ENCODE measurements at places on chromosomes 2 and 18. TPM values are rescaled to one million over a fixed set of nuclear protein-coding genes. Genes with fewer than 3 reads are reported as not detected.

DNA sequence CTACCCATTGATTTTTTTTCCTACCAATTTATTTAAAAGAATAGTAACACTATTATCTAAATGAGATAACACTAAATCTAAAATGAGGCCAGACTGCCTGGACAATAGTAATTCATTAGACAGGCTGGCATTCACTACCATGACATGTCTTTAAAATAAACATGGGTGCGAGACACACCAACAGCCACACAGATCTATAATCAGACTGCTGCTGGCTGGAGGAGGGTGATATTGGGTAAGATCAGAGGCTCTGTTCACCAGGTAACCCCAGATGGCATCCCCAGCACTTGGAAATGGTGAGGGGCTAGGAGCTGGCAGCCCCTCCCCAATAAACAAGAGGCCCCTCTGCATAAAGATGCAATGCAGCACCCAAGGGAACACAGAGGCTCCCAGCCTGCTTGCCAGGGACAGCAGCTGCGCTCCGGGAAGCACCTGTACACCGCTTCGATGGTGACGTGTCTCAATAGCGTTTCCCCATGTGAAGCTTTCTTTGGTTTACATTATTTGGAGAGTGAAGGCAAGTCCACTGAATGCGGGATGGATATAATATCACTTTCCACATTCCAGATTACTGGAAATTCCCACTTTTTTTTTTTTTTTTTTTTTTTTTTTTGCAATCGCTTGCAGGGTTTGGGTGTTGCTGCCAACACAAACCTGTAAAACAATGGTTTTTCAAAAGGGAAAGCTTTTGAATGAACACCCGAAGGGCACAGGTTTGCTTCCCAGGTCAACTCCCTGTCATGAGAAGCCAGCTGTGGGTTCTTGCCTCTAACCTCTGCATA is 159.0 kb downstream of the ZNF516 start:
- DNase-seq: no peak

- no peak for DNase-seq
These were observed 12.3 kb downstream of the SCG2 start for GRCh38 chr2:223589901-223590300.

- DNase-seq: no peak
These were observed 8.0 kb downstream of the ZEB2 start for GRCh38 chr2:144511937-144512336.

GRCh38 chr2:216445501-216445900 is 33.2 kb downstream of the SMARCAL1 start:
- DNase-seq: no peak

- DNase-seq: no peak
These were observed 252.9 kb downstream of the CLIP4 start for GRCh38 chr2:29367986-29368658.

- DNase-seq: no peak
These were observed 182.8 kb upstream of the CRIM1 start for GRCh38 chr2:36172824-36173223.

GRCh38 chr2:138752197-138752956 is 27.8 kb downstream of the NXPH2 start:
- no peak for DNase-seq

DNA sequence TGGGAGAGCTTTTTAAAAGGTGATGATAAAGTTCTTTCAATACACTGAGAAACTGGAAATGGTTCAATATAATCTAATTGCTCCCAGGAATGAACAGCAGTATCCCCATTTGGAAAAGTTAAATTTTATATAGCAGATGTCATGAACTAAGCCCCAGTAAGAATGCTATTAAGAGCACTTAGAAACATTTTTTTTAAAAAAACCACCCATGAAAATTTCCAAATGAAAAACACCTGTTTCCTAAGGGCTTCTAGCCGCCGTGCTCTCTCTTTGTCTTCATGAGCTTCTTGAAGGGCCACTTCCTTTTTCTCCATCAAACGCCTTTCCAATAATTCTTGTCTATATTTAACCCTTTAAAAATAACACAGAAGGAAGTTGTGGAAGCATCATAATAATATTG is 77.0 kb downstream of the UPP2 start:
- DNase-seq: no peak

- DNase-seq: peak; percentile 77
These were observed 194.2 kb downstream of the INHBB start for GRCh38 chr2:120539937-120540718.

DNA sequence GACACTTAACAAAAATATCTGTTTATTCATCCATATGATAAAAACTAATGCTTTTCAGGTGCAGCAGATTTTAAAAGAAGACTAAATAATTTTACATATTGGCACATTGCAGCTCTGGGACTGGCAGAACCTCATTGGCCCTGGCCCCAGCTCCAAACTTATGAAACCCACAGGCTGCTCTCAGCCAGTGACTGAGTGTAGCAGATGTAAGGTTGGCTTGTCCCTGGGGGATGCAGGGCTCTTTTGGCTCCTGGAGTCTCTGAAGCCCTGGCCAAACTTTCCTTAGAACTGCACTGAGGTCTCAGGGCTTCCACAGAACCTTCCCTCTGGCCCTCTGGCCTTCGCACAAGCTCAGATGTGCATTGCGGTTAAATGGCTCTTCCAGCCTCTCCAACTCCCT is 725.0 kb upstream of the SOX11 start:
- DNase-seq: no peak

DNA sequence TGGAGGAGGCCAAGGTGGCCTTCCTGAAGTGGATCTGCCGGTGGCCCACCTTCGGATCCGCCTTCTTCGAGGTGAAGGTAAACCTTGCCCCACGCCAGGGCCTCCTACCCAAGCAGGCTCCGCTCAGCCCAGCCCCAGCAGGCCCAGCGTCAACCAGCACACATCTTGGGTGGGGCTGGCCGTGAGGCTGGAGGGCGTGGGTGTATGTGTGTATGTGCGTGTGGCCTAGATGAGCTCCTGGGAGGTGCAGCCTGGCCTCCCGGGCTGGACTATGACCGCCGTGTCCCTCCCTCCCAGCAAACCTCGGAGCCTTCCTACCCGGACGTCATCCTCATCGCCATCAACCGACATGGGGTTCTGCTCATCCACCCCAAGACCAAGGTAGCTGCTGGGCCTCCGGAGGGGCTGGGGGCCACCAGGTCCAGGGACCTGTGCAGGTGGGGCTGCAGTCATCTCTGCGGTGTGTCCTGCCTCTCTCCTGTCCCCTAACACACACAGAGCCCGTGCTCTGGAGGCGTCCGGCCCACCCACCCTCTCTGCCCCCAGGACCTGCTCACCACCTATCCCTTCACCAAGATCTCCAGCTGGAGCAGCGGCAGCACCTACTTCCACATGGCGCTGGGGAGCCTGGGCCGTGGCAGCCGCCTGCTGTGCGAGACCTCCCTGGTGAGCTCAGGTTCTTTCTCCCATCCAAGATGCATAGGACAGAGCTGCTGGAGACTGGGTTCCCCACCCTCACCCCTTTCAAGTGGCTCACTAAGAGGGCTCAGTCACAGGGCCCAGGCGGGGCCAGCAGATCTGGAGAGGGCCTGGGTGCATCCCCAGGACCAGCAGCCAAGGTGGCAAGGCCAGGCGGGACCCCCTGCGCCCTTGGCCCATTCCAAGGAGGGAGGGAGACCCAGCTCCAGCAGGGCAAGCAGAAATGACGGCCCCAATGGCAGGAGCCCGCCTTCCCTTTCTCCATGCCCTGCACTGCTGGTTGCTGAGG is 9.4 kb upstream of the GPR17 start:
- no peak for DNase-seq

DNA sequence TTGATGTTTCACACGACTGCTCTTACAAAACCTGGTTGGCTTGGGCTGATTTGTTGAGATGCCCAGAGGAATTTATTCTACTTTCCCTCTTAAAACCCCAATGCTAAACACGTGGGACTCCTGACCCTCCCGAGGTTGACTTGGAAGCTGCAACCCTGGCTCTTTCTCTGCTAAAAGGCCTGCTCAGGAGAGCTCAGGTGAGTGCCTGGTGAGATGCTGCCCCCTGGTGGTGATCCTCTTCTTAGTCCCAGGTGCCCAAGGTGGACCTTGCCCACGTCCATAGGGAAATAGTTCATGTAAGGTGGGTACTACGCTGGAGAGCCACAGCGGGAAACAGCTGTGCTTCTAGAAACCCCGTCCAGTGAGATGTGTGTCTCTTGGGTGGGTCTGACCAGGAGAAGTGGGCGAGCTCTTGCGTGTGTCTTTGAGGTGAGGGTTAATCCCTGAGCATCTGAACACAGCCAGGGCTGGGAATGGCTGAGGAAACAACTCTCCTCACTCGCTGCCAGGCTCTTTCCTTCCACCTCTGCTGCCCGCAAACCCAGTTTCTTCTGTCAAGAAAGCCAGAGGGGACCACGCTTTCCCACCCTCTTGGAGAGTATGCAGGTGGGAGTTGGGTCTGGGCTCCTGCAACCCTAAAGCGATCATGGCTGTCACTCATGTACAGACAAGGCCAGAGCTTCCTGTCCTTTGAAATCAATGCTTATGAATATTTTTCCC is 25.5 kb upstream of the PXDN start:
- peak; percentile 87 for DNase-seq

- DNase-seq: no peak
These were observed 247.6 kb downstream of the CDCA7 start for GRCh38 chr2:173602153-173602795.

DNA sequence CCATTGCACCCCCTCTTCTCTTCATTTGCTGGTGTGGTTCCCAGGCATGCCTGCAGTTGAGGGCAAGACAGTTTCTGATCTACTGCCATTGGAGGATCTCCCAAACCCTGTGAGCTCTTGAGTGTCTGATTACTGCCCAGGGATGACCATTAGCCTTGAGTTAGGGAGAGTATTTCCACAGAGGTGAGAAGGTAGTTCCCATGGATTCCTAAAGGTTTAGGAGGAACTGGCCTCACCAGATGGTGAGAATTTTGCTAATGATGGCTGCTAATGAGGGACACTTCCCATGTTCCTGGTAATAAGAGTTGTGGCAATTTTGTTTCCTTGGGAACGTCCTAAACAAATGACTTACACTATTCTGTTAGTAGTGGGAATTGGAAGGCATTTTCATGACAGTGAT is 42.5 kb downstream of the PTPRM start:
- DNase-seq: no peak

DNA sequence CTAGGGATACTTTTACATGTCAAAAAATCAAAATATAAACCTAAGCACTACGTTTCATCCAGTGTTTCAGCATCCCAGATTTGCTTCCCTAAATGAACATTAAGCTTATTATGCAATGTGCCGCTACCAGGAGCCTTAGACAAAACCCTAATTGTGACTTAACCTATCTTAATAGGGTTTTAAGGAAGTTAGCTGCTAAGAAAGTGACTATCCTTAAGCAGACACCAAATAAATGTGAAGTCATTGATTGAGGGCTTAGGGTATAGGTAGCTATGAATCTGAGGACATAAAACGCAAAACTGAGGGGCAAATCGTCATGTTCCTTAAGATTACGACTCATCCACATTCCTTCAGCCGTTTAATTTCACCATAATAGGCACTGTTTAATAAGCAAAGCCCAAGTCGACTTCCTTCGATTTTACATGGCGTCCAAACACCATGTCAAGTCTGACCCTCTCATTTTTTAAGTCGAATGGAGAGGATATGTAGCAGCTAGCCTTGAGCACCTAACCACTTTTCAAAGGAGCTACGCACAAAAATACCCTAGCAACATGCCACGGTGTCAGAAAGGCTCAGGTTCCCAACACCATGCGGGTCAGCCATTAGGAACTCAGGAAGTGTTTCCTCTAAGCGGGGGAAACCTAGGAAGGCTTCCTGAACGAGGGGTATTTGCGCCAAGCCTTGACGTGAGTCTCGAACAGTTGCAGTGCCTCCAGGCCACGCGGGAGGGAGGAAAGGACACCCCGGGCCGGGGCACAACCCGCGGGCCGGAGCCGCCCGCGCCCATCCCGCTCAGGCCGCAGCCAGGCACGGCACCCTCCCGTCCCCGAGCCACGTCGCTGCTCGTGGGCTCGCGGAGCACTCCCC is 1.0 kb downstream of the HDLBP start:
- no peak for DNase-seq

DNA sequence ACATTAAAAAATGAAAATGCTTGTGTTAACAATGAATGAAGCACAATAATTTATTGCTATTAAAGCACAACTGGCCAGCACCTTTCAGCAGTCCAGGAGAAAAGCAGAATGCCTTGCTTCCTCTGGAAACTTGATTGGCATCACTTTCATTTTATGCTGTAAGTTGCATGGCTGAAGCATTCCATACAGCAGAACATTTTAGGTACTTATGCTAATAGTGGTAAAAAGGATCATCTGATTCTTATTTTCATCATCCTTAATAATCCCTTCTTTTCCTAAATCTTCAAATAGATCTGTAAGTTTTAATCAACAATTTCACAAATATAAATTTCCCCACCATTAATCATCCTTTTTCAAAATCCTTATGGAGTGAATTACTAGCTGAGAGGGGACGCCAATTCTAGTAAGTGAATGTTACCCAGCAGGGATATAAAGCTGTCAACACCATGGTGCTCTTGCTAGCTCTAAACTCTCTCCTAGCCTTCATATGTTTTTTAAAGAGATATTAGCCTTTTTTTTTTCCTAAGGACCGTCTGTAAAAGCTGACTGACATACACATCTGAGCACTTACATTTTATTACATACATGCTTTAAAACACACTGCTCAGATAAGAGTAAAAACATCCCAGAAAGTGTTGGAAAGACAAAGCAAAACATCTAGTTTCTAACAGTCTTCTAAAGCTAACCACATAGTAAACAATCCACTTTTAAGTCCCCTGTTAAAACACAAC is 5.3 kb downstream of the SATB2 start:
- no peak for DNase-seq

DNA sequence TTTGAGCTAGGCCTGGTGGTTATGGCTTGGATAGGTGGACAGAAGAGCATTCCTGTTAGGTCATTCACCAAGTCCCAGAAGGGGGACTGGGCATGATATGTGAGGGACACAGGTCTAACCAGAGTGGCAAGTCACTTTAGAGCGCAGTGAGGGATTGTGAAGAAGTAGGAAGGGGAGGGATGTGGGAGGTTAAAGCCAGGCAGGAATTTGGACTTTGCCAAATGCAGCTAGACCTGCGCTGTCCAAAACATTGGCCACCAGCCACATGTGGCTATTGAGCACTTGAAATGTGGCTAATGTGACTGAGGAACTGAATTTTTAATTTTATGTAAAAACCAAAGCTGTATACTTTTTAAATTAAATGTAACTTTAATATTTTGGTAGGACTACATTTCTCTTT is 23.7 kb downstream of the GCKR start:
- DNase-seq: no peak

GRCh38 chr2:82278416-82278815 is 1973.9 kb upstream of the LRRTM1 start:
- no peak for DNase-seq

- DNase-seq: no peak
These were observed 345.8 kb upstream of the TFPI start for GRCh38 chr2:187900021-187900420.

The TRABD2A gene
- polyA plus RNA-seq: 16.8 TPM

The PLGLB2 gene
- 1.3 TPM for polyA plus RNA-seq

The KIF1A gene
- under 0.01 TPM for polyA plus RNA-seq

The SIX3 gene
- polyA plus RNA-seq: not detected

The SPR gene
- polyA plus RNA-seq: 46.1 TPM

The ZSCAN30 gene
- 7.5 TPM for polyA plus RNA-seq

The SRSF7 gene
- polyA plus RNA-seq: 55.9 TPM

The VRK2 gene
- 6.6 TPM for polyA plus RNA-seq

The GCG gene
- polyA plus RNA-seq: 10.6 TPM

The CCDC102B gene
- 1.8 TPM for polyA plus RNA-seq

The KCMF1 gene
- polyA plus RNA-seq: 73.1 TPM
